ENCODE measurements at places on chromosomes 2 and 18.

DNA sequence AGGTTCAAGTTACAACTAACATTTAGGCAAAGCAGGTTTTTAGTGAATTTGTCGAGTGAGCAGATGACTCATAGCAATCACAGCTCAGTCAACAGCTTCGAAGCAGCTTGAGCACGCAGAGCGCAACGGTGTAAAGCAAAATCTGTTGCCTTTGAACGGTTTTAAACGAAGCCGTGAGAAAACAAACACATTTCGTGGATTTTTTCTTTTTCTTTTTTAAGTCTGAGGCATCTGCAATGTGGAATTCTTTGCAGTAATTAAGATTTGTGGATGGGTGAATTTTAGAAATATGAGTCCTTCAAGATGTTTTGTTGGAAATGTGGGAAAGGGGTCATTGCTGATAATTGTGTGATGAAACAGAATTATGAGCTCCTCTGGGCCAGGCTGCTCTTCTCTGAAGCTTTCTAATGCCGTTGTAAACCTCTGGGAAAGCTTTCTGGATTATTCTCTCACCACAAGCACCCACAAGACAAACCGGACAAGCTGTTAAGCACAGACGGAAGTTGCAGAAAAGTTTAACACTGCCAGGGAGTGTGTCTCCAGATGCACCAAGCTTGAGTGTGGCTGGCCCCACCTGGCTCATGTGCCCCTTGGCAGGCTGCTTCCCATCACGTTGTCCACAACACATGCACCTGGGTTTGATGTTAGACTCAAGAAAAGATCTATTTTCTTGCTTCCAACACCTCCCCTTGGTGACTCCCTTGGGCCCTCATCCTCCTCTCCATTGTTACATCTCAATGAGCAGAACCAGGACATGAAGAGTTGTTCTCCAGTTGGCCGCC is 224.7 kb downstream of the ACKR3 start:
- no peak for DNase-seq

DNA sequence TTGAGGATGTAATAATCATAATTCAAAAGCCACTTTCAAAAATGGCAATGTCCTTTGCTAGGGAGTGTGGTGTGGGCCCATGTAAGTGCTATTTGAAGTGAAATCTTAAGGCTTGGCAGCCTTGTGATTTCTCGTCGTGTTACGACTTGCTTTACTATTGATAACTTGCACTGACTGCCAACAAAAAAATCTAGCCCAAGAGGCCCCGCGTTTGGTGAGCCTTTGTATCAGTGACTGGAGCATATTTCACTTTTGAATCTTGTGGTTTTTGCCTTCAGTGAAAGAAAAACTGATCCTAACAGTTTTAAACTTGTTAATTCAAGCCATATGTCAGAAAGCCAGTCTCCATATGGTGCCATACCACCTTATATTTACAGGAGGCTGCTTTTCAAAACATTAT is 248.0 kb downstream of the TMEM182 start:
- DNase-seq = no peak

- DNase-seq = no peak
Observed at GRCh38 chr2:130891966-130892365, 55.3 kb downstream of the ARHGEF4 start.

DNA sequence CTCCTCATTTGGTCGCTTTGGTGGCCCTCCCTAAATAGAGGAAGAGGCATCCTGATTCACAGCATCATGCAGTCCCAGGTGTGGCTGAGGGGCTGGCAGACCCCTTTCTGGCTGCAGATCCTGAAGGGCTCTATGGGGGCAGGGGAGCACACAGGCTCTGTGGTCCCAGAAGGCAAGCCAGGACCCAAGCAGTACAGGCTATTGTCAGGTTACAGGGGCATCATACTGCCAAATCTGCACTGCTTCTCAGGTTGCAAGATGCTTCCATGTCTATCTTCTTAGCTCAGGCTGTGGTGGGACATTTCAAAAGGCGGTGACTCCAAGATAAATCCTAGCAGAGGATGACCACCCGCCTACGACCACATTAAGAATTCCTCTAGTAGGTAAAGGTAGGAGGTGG is 54.3 kb downstream of the TTC32 start:
- DNase-seq = no peak

GRCh38 chr2:73728711-73729110 is 8.4 kb downstream of the TPRKB start:
- no peak for DNase-seq

DNA sequence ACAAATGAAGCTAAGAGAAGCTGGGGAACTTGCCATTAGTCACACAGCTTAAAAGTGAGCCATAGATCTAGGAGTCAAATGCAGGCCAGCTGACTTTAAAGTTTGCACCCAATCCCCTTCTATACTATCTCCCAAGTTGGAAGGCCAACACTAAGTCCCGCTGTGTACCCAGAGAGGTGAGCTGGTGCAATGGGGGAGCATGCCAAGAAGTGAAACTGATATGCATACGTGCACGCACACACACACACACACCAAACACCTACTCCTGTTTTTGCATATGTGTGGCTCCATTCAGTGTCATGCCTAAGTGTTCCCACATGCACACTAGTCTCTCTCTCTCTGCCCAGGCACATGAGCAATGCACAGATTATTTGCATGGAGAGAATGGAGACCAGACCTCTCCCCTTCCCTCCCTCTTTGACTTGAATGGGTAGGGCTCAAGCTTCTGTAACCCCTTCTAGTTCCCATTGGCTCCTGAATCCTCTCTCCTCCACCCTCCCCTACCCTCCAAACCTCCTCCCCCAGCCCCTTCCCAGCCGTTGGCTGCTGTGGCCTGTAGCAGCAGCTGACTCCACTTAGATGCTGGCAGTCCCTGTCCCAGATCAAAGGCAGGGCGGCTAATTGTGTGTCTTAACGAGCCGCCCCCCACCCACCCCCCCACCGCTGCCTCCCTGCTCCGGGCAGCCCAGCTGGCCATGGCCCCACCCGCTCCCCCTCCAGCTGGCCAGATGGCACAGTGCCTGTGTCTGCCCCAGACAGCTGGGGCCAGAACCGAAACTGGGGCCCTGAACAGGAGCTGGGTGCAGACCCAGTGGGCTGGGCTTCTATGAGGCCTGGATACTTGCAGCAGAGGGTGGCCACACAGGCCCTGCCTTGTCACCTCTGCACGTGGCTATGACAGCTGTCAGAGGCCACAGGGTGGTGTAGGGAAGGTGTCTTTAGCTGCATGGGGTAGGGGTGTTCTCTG is 5.6 kb downstream of the WNT10A start:
- DNase-seq = no peak

DNA sequence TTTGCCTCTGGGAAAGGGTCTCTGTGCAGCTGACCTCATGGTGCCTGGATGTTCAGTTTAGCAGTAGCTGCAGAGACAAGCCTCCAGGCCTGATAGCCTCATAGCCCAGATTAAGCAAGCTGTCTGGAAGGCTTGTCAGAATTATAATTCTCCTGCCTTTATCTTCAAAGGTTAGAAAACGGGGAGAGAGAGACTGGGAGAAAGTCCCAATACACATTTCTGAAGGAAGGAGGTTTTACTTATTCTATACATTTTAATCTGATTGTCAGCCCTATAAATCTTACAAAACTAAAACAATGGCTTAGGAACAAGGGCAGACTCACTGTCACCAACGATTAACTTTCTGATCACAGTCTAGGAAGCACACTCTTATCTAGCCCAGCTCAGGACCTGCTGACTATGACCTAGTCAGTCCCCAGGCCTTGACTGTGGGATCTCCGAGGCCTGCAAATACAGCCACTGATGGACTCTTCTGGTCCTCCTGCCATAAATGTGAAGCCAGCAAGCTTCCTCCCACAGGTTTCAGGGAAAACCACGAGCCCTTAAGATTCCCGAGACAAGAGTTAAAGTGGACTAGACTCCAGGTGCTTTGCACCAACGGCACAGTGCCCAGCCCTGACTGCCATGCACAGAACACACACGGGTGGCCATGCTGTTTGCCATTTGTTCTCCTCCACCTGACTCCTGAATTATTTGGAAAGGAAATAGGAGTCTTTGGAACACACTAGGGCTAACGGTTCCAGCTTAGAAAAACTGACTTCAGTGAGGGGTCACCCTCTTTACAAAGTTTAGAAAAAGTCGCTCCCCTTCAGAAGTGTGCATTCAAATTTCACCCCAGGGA is 111.4 kb upstream of the SMAD7 start:
- no peak for DNase-seq

Measured in AG08396 (cell line).